NB4 (cell line): ENCODE measurements at places on chromosomes 12 and 14.

DNA sequence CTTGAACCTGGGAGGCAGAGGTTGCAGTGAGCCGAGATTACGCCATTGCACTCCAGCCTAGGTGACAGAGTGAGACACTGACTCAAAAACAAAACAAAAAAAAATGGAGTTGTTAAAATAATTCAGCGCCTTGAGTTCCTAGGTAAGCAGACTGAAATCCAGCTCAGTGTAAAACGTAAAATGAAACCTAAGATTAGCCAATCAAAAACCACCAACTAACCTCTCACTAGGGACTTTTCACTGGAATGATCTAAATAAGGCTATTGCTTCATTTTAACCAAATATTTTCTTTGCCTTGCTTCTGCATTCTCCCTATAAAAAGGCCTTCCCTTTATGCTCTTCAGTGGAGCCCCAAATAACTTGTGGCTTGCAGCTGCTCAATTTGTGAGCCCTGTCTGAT is 91.6 kb upstream of the HIF1A start:
- DNase-seq, result peak; percentile 60

GRCh38 chr14:35898217-35898775 is 72.2 kb downstream of the BRMS1L start:
- DNase-seq, result no peak

DNA sequence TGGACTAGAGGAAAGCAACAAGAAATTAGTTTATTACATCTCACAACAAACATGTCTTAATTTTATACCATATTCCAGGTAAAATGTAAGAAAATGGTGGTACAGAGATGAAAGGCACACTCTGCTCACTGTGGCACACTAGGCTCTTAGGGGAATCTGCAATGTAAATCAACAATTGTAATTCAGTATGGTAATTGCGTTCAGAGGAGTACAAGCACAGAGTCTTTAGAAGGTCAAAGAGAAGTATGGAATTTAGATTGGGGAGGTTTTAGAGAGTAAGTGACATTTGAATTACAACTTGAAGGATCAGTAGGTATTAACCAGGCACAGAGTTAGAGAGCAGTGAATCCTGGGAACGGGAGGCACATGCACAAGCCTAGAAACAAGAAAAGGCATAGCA is 694.0 kb upstream of the USP15 start:
- no peak for DNase-seq

DNA sequence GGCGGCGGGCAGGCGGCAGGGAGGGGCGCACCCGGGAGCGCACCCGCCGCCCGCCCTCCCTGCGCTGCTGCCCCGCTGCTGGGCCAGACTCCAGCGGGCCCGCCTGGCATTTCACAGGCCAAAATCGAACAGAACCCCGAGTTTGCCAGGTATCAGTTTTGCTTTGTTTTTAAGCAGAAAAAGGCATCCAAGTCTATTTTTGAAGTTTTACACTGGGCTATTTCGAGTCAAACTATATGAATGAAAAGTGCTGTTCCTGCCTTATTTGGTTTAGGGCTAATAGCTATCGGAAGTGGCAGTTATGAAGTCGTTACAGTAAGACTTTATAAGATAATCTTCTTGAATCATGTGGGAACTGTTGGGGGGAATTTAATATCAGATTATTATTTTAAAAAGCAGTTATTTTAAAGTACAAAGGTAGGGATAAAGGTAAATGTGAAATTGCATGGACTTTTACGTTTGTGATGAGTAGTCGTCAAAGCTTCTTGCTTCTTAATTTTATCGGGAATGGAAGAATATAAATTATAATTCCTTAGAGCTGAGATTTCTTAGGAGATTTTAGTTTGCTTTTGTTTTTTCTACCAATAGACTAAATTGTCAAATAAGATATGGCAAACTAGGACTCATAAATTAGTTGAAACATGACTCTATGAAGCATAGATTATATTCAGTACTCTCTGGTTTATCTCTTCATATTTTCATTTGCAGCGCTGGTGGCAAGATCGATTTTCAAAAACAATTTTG is 1.1 kb downstream of the MSRB3 start:
- no peak for DNase-seq
